CD8-positive, alpha-beta memory T cell (primary cell): ENCODE measurements at places on chromosomes 12 and 14. TPM values are rescaled to one million over a fixed set of nuclear protein-coding genes. Genes with fewer than 3 reads are reported as not detected.

DNA sequence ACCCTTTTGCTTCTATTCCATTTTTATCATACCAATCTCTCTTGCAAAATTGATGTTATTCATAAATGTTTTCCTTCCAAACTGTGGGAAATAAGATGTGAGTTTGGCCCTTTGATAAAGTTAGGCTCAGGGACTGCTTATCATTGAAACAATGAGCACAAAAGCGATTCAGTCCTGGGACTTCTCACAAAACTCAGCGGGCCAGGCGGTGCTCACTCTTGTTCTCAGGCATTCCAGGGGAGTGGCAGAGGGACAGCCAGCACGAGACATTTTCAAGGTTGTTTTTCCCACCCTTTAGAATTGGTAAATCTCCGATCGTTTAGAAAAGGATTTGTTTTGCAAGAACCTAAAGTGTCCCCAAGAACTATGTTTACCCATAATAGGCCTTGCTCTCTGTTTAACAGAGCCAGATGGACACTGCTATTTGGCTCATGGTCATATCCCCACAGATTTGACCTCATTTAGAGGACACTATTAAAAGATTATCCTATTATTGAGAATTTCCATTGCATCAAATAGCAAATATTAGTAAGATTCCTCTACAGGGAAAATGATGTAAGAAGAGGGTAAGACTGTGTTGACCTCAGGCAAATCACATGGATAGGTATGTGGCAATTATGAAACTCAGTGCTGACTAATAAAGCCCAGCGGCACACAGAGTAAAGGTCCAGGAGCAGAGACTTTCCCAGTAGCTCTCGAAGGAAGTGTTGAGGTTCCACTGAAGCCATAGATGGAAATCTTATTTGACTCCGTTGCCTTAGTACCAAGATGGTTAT, 102.7 kb upstream of the USP44 start:
- no peak overlapping the region for H3K27ac ChIP-seq
- no peaks in the 10 kb centered on the region for H3K4me1 ChIP-seq
- no peaks in the 10 kb centered on the region for H3K36me3 ChIP-seq
- DNase-seq, result no peak
- H3K27me3 ChIP-seq, result no peaks in the 10 kb centered on the region

- H3K27me3 ChIP-seq, result no peaks in the 10 kb centered on the region
- H3K4me1 ChIP-seq, result no peaks in the 10 kb centered on the region
- H3K4me3 ChIP-seq, result no peak overlapping the region
- DNase-seq, result no peak
- no peak overlapping the region for H3K27ac ChIP-seq
Measured at GRCh38 chr12:87772401-87772800, 256.8 kb downstream of the C12orf50 start.

- H3K36me3 ChIP-seq, result no peaks in the 10 kb centered on the region
- DNase-seq, result no peak
- no peaks in the 10 kb centered on the region for H3K27me3 ChIP-seq
Measured at GRCh38 chr14:52919971-52920370, 30.9 kb downstream of the FERMT2 start.

DNA sequence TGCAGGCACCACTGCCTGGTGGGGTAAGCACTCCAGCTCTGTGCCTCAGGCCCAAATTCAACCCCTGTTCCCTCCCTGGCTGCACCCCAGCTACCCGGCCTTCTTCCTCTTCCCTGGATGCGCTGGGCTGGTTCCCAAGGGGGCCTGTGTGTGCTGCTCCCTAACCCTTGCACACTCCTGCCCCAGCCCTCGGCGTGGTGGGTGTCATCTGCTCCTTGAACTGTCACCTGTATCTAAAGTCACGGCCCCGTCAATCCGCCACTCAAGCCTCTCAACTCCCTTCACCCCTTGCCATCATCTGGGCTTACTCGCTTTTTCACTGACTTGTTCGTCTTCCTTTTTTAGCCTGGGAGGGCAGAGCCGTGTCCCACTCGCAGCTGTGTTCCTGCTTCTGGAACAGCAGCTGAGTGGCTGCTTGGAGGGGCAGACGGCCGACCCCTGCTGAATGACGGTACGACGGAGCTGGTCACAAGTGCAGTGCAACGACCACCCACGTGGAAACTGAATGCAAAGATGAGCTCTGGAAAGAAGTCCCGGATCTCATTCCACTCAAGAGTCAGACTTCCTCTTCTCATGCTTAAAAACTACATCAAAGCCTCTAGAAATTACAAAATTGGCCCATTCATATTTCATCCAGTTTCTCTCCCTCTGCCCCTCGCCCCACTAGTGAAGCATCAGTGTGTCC, 138.9 kb downstream of the PIWIL1 start:
- DNase-seq, result no peak
- no peaks in the 10 kb centered on the region for H3K27me3 ChIP-seq
- H3K27ac ChIP-seq, result no peak overlapping the region
- H3K4me1 ChIP-seq, result no peaks in the 10 kb centered on the region
- no peaks in the 10 kb centered on the region for H3K36me3 ChIP-seq
- no peak overlapping the region for H3K4me3 ChIP-seq

- no peaks in the 10 kb centered on the region for H3K36me3 ChIP-seq
- H3K27ac ChIP-seq, result no peak overlapping the region
- H3K4me1 ChIP-seq, result no peaks in the 10 kb centered on the region
- H3K4me3 ChIP-seq, result no peak overlapping the region
- no peaks in the 10 kb centered on the region for H3K27me3 ChIP-seq
Measured at GRCh38 chr14:83611906-83612390, 1918.0 kb upstream of the FLRT2 start.

GRCh38 chr12:59780605-59781135, 184.8 kb downstream of the SLC16A7 start:
- no peak overlapping the region for H3K27ac ChIP-seq
- no peak for DNase-seq
- no peak overlapping the region for H3K4me3 ChIP-seq
- no peaks in the 10 kb centered on the region for H3K36me3 ChIP-seq

- H3K4me1 ChIP-seq, result no peaks in the 10 kb centered on the region
- no peaks in the 10 kb centered on the region for H3K27me3 ChIP-seq
- H3K27ac ChIP-seq, result no peak overlapping the region
- DNase-seq, result no peak
Measured at GRCh38 chr14:83047059-83047830, 1513.6 kb upstream of the SEL1L start.

GRCh38 chr12:103028881-103029639, 71.6 kb downstream of the ASCL1 start:
- H3K27me3 ChIP-seq, result no peaks in the 10 kb centered on the region
- H3K4me1 ChIP-seq, result no peaks in the 10 kb centered on the region
- H3K4me3 ChIP-seq, result no peak overlapping the region

DNA sequence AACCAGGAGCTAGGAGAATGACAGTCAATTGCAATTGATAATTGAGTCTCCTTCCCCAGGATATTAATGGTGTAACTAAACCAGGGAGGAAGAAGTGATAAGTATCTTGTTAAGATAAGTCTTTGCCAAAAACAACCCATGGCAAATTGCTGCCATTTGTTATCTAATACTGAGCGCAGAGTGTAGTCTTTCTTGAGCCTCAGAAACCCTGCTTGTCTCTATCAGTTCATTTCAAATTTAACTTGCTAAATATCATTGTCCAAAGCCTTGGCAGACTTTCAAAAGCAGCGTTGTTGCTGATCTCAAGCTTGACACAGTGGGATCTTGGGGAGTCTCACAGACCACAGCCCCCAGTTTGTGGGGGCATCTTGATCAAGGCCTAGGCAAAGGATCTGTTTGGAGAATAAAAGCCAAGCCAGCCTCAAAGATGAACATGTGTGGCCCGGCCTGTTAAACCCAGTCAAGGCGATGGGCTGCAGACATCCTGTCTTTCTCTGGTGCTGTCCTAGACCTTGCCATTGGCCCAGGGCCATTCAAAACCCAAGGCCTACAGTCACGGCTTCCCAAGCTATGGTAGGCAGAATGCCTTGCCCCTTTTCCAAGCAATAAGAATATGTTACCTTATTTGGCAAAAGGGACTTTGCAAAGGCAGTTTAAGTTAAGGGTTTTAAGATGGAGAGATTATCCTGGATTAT, 164.2 kb downstream of the CHST11 start:
- H3K4me1 ChIP-seq, result no peaks in the 10 kb centered on the region
- H3K27me3 ChIP-seq, result no peaks in the 10 kb centered on the region
- H3K4me3 ChIP-seq, result no peak overlapping the region
- no peak overlapping the region for H3K27ac ChIP-seq

DNA sequence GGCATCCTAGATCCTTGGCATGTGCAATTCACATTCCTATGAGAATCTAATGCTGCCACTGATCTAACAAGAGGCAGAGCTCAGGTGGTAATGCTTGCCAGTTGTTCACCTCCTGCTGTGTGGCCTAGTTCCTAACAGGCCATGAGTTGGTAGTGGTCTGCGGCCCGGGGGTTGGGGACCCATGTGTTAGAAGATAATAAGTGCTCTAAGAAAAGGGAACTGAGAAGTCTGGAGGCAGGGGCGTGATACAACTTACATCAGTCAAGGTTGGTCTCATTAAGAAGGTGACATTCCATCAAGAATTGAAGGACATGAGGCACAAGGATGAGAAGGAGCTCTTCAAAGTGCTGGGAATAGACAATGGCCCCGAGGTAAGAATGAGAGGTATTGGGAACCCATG, 49.3 kb downstream of the OVCH1 start:
- H3K4me3 ChIP-seq, result no peak overlapping the region
- H3K27ac ChIP-seq, result no peak overlapping the region
- no peaks in the 10 kb centered on the region for H3K4me1 ChIP-seq
- H3K27me3 ChIP-seq, result no peaks in the 10 kb centered on the region
- no peak for DNase-seq

DNA sequence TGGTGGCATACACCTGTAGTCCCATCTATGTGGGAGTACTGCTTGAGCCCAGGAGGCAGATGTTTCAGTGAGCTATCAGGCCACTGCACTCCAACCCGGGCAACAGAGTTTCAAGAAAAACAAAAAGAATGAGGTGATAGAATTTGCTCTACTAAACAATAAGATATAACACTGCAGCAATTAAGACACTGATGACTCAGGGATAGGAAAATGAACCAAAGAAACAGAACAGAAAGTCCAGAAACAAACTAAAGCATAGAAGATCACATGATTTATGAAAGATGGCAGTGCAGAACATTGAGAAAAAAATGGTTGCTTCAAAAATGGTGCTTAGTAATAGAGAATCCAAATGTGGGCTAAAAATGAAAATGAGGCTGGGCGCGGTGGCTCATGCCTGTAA, 65.2 kb upstream of the AP4S1 start:
- no peaks in the 10 kb centered on the region for H3K27me3 ChIP-seq
- no peaks in the 10 kb centered on the region for H3K36me3 ChIP-seq
- no peak overlapping the region for H3K4me3 ChIP-seq
- no peak for DNase-seq
- no peak overlapping the region for H3K27ac ChIP-seq

- no peaks in the 10 kb centered on the region for H3K27me3 ChIP-seq
- H3K27ac ChIP-seq, result no peak overlapping the region
- no peak for DNase-seq
- no peaks in the 10 kb centered on the region for H3K36me3 ChIP-seq
- no peak overlapping the region for H3K4me3 ChIP-seq
- no peaks in the 10 kb centered on the region for H3K4me1 ChIP-seq
Measured at GRCh38 chr14:68596701-68597100, 196.2 kb downstream of the ZFP36L1 start.

- H3K36me3 ChIP-seq, result no peaks in the 10 kb centered on the region
- no peaks in the 10 kb centered on the region for H3K4me1 ChIP-seq
- H3K4me3 ChIP-seq, result no peak overlapping the region
- H3K27me3 ChIP-seq, result peaks cover 6% of the 10 kb centered on the region
- no peak for DNase-seq
- H3K27ac ChIP-seq, result no peak overlapping the region
Measured at GRCh38 chr12:2322554-2323120, 269.9 kb downstream of the CACNA1C start.

- no peaks in the 10 kb centered on the region for H3K36me3 ChIP-seq
- H3K27me3 ChIP-seq, result no peaks in the 10 kb centered on the region
- H3K4me3 ChIP-seq, result no peak overlapping the region
- no peak for DNase-seq
- H3K4me1 ChIP-seq, result peaks cover 39% of the 10 kb centered on the region
Measured at GRCh38 chr12:94171595-94171930, 23.2 kb downstream of the PLXNC1 start.

DNA sequence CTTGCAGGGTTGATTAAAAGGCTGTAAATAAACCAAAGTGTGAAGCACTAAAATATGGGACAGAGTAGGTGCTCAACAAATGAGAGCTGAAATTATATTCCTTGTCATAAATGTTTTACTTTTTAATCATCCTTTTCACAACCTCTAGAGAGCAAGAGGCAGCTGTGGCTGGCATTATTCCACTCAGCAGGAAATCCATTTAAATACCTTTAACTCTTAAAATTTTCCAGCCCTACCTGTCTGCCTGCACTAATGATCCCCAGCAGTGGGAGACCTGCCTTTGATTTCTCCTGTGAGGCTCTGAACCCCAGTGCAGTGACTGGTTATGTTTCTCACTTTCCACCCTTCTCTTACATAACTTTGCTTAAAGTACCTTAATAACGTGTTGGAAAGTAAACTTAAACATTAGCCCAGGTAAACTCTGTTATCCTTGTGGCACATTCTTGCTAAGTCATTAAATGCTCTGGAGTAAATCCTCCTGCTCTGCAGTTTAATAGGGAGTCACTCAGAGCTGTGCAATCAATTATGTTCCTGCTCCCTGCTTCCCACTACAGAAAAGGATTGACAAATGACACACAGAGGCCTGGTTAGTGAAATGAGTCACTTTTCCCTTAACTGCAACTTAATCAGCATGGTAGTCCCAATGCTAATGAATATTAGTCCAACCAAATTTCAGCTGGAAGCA, 755.7 kb upstream of the USP15 start:
- H3K27me3 ChIP-seq, result no peaks in the 10 kb centered on the region
- DNase-seq, result no peak
- no peak overlapping the region for H3K27ac ChIP-seq
- H3K4me3 ChIP-seq, result no peak overlapping the region

- H3K27me3 ChIP-seq, result no peaks in the 10 kb centered on the region
- peaks cover 13% of the 10 kb centered on the region for H3K4me1 ChIP-seq
- no peak overlapping the region for H3K4me3 ChIP-seq
- H3K27ac ChIP-seq, result no peak overlapping the region
- no peaks in the 10 kb centered on the region for H3K36me3 ChIP-seq
- no peak for DNase-seq
Measured at GRCh38 chr12:105104762-105105161, 2.8 kb upstream of the WASHC4 start.

GRCh38 chr12:24850496-24850895, 98.4 kb downstream of the BCAT1 start:
- DNase-seq, result no peak
- no peak overlapping the region for H3K27ac ChIP-seq
- no peaks in the 10 kb centered on the region for H3K4me1 ChIP-seq

- no peak overlapping the region for H3K27ac ChIP-seq
- H3K36me3 ChIP-seq, result no peaks in the 10 kb centered on the region
- no peaks in the 10 kb centered on the region for H3K4me1 ChIP-seq
- H3K4me3 ChIP-seq, result no peak overlapping the region
Measured at GRCh38 chr14:57871459-57872080, 5.7 kb upstream of the SLC35F4 start.

Gene CCDC85C
- 5.3 TPM for total RNA-seq

Gene ESPL1
- total RNA-seq, result 58.4 TPM

Gene DENR
- total RNA-seq, result 78.8 TPM

Gene EFCAB11
- total RNA-seq, result 12.1 TPM

Gene KLRF2
- total RNA-seq, result not detected

Gene HOXC12
- total RNA-seq, result not detected

Gene TEX52
- not detected for total RNA-seq

Gene TAS2R13
- 0.26 TPM for total RNA-seq

Gene AREL1
- 37.7 TPM for total RNA-seq

Gene STON2
- not detected for total RNA-seq

Gene RPGRIP1
- not detected for total RNA-seq

Gene GZMB
- total RNA-seq, result 2,724 TPM
